Epithelial cell of proximal tubule (primary cell): ENCODE measurements at places on chromosomes 3 and 15. TPM values are rescaled to one million over a fixed set of nuclear protein-coding genes. Genes with fewer than 3 reads are reported as not detected.

The LRRC31 gene
- total RNA-seq: 0.14 TPM in 1 of 2 replicates, not detected in the other

The FGF7 gene
- total RNA-seq: 0.07 TPM in 1 of 2 replicates, not detected in the other

DNA sequence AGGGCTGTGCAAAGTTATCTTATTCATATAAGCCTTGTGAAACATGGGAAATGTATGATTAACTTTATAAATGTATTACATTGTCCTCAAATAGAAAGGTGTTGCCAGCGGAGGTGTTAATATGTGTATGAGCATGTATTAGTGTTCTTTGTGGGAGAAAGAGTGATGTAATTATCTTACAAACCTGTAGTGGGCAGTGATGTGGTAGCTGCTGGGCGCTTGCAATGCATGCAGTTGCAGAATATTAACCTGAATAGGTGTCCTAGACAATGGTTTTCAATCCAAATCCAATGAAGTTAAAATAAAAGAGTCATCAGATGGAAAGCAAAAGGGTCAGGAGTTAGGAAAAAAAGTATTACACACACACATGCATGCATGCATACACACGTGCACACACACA is 881.3 kb upstream of the CADM2 start:
- DNase-seq: no peak

DNA sequence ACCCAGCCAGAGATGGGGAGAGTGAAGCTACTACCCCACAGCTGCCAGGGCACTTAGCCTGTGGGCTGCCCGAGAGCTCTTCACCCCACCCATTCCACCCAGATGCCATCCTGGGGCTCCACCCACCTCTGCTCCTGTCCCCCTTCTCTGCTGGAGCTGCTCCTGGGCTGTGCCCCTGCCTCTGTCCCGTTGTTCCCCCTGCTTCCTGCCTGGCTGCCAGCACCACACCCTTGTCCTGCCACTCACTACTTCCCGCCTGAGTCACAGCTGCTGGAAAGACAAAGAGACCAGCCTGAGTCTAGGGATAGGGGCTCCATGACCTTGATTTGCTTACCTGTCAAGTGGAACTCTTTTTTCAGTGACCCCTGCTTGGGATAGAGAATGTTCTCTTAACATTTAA is 12.4 kb downstream of the GNAI2 start:
- DNase-seq: no peak

- no peak for DNase-seq
Observed at GRCh38 chr3:32865383-32865782, 47.6 kb downstream of the TRIM71 start.

DNA sequence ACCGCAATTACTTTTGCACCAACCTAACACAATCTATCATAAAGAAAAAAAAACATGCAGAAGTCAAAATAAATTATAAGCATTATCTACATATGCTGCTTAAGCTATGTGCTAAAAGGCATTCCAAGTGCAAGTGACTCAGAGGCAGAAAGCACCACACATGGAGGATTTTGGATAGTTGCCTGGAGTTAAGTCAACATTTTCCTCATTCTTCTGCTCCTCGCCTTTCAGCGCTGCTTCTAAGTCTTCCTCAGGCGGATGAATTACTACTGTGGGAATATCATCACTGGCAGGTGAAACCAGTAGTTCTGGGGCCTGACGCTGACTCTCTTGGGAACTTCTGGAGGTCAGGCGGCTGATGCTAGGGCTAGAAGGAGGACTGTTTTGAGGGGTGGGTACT is 53.1 kb downstream of the SLC4A7 start:
- DNase-seq: peak; percentile 89

- no peak for DNase-seq
Observed at GRCh38 chr3:46675843-46676567, 17.5 kb downstream of the ALS2CL start.

DNA sequence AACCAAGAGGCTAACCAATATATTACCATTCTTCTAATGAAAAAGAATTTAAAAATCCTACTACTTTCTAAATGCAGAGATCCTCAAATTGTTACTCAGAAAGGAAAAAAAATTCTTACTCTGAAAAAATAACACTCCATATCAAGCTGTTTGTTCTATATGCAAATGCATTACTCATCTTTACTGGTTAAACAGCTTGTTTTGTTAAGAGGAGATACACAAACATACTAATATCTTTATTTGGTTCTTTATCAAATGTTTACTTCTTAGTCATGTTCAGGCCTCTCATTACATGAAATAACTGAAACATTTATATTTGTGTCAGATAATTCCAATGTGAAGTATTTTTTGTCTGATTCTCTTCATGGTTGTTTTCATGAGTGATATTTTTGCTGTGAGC is 146.8 kb downstream of the PCCB start:
- no peak for DNase-seq
